ENCODE measurements at places on chromosomes 11 and 22. TPM values are rescaled to one million over a fixed set of nuclear protein-coding genes. Genes with fewer than 3 reads are reported as not detected.

The IGF2 gene
- not detected for total RNA-seq

DNA sequence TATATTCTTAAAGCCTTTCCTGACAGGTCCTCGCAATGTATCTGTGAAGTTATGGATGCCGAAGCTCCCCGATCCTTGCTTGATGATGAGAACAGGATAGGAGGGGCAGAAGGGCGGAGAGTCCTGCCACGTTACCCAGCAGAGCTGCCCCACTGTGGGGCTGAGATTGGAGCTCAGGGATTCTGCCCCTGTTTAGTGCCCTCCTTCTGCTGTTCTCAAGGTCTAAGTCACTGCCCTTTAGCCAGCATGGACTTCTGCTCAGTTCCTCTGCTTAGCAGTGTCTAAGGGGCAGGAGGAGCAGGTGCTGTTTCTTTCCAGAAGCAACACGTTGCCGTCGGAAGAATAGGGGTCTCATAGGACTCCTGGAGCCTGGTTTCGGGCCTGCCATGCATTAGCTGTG lies 164.2 kb upstream of the B3GAT1 start:
- DNase-seq: no peak

GRCh38 chr11:3194016-3194816 lies 24.4 kb downstream of the MRGPRG start:
- DNase-seq: no peak

The OR6T1 gene
- total RNA-seq: not detected

The SYCE3 gene
- total RNA-seq: not detected

GRCh38 chr11:64035576-64035975 lies at the start of gene FLRT1:
FLRT1 (plus strand) TSS chr11:64035931; CDS start chr11:64116268, 80,337 bp downstream.
- no peak for DNase-seq

The SCGB1A1 gene
- not detected for total RNA-seq

DNA sequence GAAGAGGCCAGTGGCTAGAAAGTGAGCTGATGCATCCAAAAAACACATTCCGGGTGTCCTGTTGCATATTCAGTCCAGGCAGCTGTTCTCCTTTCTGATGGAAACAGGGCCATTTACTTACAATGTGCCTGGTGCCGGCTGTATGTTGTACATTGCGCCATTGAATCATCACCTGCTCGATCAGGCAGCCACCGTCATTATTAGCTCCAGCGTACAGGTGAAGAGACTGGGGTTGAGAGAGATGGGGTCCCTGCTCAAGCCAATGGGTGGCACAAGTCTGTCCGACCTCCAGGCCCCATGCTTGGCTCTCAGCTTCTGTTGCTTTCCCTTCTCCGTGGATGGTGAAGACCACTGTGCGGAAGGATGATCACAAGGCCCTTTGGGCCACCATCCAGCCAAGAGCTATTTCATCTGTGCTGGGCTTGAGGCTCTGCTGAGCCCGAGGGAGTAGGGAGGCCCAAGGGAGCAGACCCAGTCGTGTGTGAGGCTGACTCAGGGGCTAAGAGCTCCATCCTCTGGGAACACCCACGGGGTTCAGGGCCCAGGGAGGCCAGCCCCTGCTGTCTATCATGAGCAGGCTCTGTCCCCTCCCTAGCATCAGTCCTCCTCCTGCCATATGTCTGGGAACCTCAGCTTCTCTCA lies 20.7 kb upstream of the EMID1 start:
- DNase-seq: no peak
